Adrenal gland (tissue), 19 donors: ENCODE measurements at places on chromosomes 3 and 15. TPM values are rescaled to one million over a fixed set of nuclear protein-coding genes. Genes with fewer than 3 reads are reported as not detected.
A peak's percentile ranks its signal among the peaks of the same experiment; 100 is the strongest.

The SPRED1 gene
- total RNA-seq: 25.1 TPM

The C15orf62 gene
- not detected for total RNA-seq

The ZPLD1 gene
- total RNA-seq: not detected

The RFTN1 gene
- total RNA-seq: 23.8 TPM

The PPP2R3A gene
- 14.8 TPM for total RNA-seq

The TGM5 gene
- not detected for total RNA-seq

The HES1 gene
- total RNA-seq: 31.9 TPM

The DPPA2 gene
- not detected for total RNA-seq

The FANCD2 gene
- 0.48 TPM for total RNA-seq

The AHSG gene
- not detected for total RNA-seq

The FETUB gene
- total RNA-seq: not detected

The CMTM7 gene
- 11.2 TPM for total RNA-seq

The RTP1 gene
- total RNA-seq: not detected

The GREM1 gene
- total RNA-seq: 0.30 TPM

The FRMD5 gene
- 13.9 TPM for total RNA-seq

The APOD gene
- total RNA-seq: 33.2 TPM

The PLXNB1 gene
- total RNA-seq: 21.2 TPM

DNA sequence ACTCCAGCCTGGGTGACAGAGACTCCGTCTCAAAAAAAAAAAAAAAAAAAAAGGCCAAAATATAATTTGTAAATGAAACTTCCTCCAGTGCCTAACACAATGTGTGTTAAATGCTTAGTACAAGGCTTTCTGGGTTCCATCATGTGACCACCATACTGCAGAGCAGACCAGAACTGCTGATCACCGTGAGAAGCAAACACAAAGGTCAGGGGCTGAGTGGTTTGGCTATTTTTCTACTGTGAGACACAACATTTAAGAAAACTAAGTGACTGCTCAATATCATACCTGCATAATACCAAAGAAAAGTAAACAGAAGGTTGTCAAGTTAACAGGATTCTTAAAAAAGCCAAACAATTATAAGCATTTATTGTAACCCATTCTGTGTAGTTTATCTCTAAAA is 13.2 kb downstream of the ABCC5 start:
- no peak for DNase-seq

- peak; percentile 36 for DNase-seq
Observed at GRCh38 chr3:61927332-61927731, 366.0 kb downstream of the PTPRG start.

DNA sequence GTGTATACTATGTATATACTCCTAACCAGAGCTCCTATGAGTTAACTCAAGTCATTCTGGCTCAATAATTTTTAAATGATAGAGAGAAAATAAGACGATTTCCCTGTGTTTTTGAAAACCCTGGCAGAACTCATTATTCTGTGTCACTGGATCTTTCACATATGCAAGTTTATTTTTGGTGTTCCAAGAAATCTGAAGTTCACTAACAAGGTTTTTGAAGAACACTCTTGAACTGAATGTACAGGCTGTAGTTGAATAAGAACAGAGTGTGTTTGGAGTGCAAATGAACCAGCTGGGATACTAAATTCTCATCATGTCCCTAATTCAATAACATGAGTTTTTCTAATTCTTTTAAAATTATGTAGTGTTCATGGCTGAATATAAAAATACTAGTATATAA is 466.9 kb upstream of the SUCLG2 start:
- DNase-seq: no peak

GRCh38 chr3:177331203-177331835 is 134.0 kb upstream of the TBL1XR1 start:
- no peak for DNase-seq

GRCh38 chr3:48347500-48347899 is 14.0 kb upstream of the SPINK8 start:
- no peak for DNase-seq

GRCh38 chr15:95646484-95647273 is 683.8 kb upstream of the NR2F2 start:
- no peak for DNase-seq

GRCh38 chr15:88902846-88903245 is 7.5 kb upstream of the HAPLN3 start:
- DNase-seq: no peak

GRCh38 chr15:58331560-58331912 is 100.3 kb upstream of the LIPC start:
- DNase-seq: no peak

- DNase-seq: no peak
Observed at GRCh38 chr3:13500133-13500885, 20.2 kb downstream of the HDAC11 start.

- peak; percentile 95 for DNase-seq
Observed at GRCh38 chr3:194312743-194313281, 38.3 kb downstream of the CPN2 start.

DNA sequence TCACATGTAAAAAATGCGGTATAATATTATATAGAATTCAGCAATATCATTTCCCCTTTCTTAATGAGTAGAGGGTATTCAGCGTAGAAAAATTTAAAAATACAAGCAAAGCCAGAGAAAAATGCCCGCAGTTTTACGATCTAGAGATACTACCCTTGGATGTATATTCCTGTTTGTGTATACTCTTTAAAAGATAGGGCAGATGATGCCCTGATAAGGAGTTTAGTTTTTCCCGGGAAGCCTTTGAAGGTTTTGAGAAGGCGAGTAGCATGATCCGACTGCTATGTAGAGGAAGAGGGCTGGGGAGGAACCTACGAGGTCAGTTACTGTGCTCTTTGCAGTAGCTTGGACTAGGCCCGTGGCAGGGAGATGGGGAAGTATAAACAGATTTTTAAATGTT is 1.2 kb downstream of the YEATS2 start:
- no peak for DNase-seq

- DNase-seq: no peak
Observed at GRCh38 chr3:130688015-130688688, 58.5 kb downstream of the PIK3R4 start.

DNA sequence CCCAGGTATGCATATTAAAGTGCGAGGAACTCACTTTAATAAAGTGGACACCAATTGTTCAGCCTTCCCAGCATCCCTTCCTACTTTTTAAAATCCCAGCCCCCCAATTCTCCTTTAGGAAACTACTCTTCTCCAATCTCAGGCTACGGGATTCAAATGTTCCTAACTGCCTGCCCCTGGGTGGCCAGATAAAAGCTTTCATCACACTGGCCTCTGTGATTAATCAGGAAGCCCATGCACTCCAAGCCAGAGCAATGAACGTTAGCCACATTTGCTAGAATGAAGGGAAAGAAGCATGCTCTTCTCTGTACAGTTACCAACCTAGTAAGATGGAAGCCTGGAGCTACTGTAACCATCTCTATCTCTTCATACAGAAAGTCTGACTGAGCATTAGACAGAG is 250.3 kb upstream of the UBE2E2 start:
- no peak for DNase-seq

GRCh38 chr3:38561746-38562466 is 65.8 kb downstream of the EXOG start:
- DNase-seq: no peak

DNA sequence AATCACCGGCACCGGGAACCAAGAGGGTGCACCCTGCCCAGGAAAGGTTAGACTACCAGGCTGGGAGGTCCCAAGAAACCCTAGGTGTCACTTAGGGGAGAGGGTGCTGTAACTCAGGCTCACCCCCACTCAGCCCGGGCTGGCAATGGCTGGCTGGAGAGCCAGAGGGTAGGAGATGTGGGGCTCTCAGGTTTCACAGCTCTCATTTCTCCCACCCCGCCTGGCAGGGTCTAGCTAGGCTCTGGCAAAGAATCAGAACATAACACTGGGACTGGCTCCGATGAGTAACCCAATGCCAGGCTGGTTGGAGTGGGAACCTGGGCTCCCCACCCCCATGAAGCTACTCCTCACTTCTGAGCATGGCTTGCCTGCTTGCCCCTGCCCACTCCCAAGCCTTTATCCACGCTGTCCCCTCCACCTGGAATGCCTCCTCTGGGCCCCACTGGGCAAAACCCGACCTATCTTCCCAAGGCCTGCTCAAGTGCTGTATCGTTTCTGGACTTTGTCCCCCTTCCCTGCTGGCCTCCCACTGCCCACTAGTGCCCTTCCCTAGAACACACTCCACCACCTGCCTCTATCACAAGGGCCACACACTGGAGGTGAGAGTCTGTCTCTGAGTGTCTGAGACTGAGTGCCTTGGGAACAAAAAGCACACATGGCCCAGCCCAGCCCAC is 2.0 kb downstream of the CIB2 start:
- DNase-seq: no peak

DNA sequence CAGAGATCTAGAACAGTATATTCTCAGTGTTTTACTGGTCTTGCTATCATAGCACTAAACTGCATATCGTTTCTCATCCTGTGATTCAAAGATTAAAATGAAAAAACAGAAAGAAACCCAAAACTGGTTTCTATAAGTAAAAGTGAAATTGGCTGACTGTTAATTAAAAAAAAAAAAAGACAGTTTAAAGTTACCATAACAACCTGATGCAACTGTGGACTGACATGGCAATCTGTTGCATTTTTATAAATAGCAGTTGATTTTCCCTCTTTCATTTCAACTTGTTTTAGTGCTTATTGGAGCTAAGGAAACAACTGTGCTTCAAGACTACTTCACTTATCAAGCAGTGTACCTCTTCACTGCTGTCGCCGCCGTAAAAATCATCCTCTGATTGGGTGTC is 186.6 kb downstream of the CFAP20DC start:
- DNase-seq: no peak

GRCh38 chr15:95132774-95133173 is 901.4 kb downstream of the MCTP2 start:
- no peak for DNase-seq

DNA sequence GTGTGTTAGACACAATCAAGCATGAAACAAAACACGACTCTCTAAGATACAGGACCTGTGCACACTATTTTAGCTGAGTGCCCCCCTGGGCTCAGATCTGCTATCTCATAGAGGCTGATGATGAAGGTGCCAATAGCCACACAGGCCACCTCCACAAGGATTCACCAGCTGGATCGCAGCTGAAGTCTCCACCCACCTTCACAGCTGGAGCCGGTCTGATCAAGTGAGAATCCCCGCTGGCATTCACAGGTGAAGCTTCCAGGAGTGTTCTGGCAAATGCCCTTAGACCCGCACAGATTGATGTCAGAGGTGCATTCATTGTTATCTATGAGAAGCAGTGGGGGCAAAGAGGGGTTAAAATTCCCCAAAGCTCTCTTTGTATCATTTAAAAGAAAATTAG is 90.1 kb downstream of the DUT start:
- no peak for DNase-seq

GRCh38 chr3:148203297-148204010 is 494.2 kb upstream of the AGTR1 start:
- no peak for DNase-seq

GRCh38 chr15:22786868-22787698 is 639 bp downstream of the NIPA1 start:
- DNase-seq: peak; percentile 27

DNA sequence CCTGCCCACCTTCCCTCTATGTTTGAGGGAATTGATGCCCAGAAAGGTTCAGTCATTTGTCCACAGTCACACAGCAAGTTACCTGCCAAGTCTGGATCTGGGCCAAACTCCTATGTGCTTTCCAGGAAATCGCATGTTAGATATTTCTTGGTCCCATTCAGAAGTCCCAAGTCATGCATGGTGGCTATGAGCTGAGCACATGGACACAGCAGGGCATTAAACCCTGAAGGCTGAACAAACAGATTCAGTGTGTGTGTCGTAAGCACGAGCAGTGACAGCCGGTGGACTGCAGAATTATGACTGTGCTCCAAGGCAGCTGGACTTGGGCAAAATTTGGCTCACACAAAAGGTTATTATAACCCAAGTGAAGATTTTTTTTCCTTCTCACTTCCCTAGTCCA is 11.4 kb upstream of the SLC6A6 start:
- peak; percentile 68 for DNase-seq

GRCh38 chr3:31230425-31231223 is 302.1 kb upstream of the STT3B start:
- DNase-seq: no peak

DNA sequence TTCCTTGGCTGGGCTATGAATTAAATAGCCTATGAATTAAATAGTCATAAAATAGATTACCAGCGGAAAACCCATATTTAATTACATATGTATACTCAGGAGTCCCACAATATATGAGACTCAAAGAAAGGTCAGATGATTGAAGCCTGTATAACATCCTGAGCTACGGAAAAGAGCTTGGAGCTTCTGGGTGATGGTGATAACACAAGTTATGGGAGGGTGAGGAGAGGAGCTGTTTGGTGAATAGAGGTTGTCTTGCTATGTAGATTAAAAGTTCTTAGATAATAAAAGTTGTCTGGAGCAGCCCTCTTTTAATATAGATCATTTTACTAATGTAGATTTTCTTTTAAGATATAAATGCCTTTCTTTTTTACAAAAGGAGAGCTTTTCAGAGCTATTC is 1.8 kb downstream of the PML start:
- DNase-seq: peak; percentile 1

DNA sequence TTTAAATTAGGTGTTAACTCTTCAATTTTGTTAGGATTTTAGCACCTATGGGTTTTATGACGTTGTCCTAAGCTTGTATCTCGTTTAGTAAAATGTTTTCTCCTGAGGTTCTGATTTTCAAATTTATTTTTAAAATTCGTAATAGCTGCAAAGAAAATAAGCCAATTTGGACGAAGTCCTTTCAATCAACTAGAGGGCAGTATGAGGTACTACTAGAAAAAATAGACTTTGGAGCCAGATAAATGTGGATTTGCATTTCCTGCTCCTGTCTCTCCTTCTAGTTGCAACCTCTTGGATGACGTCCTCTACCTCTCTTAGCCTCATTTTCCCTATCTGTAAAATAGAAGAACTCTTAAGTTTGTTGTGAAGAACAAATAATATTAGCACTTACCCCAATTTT is 81.1 kb downstream of the SLTM start:
- no peak for DNase-seq

DNA sequence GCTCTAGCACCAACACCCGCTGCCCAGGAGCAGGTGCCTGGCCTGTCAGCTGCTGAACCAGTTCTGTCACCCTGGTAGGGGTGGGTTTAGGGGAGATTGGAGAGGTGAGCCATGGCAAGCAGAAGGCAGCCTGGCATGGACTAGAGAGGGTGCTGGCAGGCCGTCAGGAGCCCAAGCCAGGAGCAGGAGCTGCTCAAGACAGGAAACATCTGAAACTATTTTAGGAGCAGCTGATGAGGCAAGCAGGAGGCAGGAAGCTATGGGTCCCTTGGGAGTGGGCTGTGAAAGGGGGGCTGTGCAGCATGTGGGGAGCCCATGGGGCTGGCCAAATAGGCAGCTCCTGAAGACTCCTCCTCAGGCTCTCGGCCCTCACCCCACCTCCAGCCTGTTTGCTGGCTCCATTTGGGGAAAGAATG is 2.3 kb downstream of the INKA1 start:
- DNase-seq: peak; percentile 74
